Right atrium auricular region (tissue), 2 donors: ENCODE measurements at places on chromosomes 12 and 14. TPM values are rescaled to one million over a fixed set of nuclear protein-coding genes. Genes with fewer than 3 reads are reported as not detected.

DNA sequence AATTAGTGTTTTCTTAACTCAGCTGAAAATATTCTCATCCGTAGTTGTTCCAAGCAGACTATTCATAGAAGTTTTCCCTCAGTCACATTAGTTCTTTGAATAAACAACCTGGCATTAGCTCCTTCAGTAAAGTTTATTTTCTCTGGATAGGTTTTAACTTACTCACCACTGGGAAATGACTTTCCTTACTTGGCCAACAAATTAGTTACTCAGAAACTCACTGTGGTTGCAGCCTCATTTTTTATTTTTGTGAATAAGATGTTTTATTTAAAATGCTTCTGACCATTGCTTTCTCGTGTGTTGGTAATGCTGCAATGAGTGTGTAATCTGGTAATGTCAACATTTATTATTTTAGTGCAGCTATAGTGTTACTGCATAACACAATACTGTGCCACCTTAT lies 74.9 kb downstream of the NOVA1 start:
- no peak for DNase-seq

- no peak for DNase-seq
Observed at GRCh38 chr12:67068204-67068731, 200.9 kb upstream of the CAND1 start.

DNA sequence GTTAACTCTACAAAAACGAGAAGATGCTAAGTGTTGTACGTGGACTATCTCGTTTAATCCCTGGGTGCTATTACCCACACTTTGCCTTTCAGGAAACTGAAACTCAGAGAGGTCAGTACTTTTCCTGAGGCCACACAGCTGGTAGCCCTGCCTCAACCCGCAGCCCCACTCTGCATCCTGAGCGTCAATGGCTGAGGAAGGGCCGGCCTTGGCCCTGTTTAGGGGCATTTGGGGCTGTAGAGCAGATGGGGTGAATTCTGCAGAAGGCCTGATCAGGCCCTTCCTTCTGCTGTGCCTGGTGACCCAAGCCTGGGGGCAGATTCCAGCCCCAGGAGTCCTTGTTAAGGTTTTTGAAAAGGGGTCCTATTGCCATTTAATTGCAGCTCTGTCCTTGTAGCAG lies 3.7 kb upstream of the CCDC197 start:
- DNase-seq = no peak

DNA sequence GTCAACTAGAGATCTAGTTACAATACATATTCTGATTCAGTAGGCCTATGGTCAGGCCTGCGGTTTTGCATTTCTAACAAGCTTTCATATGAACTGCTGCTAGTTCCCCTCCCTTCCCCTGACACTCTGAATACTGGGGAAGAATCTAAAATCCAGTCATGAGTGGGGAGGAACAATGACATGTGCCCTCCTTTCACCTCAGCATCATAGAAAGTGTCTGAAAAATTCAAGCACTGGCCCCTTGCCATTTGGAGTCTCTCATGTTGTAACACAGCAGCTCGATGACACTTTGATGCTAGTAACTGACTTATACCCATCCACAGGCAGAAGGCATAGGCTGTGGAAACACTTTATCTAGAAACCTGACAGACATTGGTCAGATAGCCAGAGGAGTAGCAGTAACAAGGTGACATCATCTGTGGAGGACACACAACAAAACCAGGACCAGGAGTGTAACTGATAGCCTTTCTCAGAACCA lies 161.9 kb upstream of the RASSF8 start:
- DNase-seq = no peak

Gene PPP2R5E
- total RNA-seq = 18.7 TPM
